ENCODE measurements at places on chromosomes 4 and X. TPM values are rescaled to one million over a fixed set of nuclear protein-coding genes. Genes with fewer than 3 reads are reported as not detected.

Gene IL2
- total RNA-seq = 233 TPM

Gene GABRB1
- total RNA-seq = not detected

DNA sequence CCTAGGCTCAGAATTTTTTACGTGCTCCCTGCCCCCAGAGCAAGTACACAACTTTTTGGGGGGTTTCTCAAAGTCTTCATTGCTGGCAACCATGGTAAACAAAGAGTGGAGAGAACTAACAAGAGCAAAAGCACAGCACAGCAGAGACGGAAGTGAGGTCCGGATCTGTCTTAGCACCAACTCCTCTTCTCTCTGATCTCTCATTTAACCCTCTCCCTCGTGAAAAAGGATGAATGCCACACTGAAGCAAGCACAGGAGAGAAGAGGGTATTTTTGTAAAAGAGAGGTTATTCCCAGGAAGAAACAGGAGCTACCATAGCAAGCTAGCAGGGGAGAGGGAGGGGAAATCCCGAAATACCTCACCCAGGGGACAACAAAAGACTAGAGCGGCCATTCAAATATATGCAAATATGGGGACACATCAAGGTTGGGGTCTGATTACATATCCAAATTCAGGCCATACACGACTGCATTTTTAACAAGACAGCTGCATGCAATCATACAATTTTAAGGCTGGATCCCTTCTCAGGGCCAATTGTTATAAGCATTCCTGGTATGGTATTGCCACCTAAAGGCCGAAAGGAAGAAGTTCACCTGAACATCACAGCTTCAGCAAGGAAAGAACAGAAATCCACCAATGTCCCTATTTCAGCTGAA lies 46.6 kb downstream of the CD40LG start:
- ATAC-seq = peak; percentile 71

DNA sequence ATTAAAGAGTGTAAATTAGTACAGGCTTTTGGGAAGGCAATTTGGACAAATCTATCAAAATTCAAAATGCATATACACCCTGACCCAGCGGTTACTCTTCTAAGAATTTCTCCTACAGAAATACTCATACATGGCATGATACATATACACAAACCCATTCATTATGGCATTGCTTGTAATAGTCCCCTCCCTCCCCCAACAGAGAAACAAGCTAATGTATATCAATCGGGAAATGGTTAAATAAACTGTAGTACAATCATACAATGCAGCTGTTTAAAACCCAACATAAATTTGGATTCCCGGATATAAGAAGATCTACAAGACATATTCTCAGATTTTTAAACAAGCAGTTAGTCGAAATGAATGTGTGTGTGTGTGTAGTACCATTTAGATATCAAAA lies 808 bp downstream of the HUWE1 start:
- no peak for ATAC-seq

DNA sequence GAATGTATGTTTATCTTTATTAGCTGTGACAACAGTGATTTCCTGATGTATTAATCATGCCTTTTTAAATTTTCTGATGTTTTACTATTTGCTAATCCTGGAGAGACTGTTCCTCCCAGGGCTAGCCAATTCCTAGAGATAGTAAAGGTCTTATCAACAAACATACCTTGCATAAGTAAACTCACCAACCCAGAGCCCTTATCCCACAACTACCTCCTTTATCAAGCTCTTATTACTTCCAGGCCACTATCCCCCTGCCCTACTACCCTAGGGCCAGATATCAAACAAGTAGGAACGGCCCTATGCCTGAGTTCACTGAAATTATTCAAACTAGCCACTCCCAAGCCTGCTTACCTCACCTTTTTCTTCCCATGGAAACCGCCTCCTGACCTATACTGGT lies 58.2 kb upstream of the NPNT start:
- no peak for ATAC-seq

DNA sequence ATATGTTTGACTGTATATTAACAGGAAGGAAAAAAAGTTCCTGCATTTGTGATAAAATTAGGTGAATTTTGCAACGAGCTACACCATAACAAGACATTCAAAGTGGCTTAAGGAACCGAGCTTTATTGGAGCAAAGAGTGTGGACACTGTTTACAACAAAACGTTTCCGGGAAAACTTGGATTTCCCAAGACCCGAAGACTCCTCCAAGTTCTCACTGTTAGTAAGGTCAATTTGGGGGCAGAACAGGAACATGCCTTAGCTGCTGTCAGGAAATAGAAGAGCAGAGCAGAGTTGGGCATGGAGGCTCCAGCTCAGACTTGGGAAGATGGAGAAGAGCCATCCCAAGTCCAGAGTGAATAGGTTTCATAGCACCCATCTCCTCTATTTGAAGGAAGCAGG lies 16.5 kb downstream of the ADH6 start:
- ATAC-seq = no peak

- no peak for ATAC-seq
Observed at GRCh38 chr4:177032341-177032740, 239.6 kb upstream of the VEGFC start.

GRCh38 chr4:173478201-173478912 lies 51.7 kb downstream of the HAND2 start:
- ATAC-seq = no peak

- peak; percentile 40 for ATAC-seq
Observed at GRCh38 chr4:108834835-108835384, 72.1 kb upstream of the ETNPPL start.

GRCh38 chr4:171308661-171309060 lies 504.5 kb upstream of the GALNTL6 start:
- ATAC-seq = no peak

DNA sequence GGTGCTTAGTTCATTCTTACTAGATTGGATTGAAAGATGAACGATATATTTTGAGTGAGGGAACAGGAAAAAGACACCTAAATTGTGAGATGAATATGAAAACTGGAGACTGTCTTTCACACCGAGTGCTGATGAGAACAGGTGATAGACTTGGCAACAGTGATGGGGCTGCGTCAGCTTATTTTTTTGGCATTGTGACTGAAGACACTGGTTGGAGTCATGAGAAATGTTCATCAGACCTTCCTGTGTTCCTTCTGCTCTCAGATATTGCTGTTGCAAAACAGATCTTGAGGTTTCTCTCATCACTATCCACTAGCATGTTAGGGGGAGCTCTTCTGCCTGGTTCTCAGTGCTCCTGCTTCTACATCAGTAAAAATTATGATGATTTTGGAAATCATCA lies 124.2 kb upstream of the KCNIP4 start:
- ATAC-seq = no peak

DNA sequence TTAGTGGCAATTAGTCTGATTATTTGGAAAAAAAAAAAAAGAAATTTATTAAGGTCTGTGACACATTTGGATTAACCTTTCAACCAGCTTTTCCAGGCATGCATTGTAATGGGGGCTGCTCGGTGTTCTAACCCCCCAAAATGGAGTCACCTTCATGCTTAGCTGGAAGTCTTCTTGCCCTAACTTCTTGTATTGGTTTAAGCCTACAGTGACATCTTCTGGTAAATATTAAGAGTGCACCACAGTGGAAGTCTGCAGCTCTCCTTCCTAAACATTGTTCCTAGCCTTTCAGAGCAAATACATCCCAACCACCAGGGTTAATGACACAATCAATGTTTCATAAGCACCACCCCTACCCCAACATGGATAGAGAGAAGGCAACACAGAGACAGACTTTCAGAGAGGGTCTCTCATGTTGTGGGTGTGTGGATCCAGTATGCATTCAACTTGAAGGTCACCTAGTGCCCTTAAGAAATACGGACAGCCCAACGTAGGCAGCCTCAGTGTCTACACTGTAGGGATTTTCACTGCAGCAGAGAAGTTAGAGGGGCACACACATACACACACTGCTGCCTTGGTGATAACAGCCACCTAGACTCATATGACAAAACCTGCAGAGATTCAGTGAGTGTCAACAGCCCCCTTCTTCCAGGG lies 142.9 kb upstream of the MBNL3 start:
- ATAC-seq = no peak
